CD4-positive, alpha-beta T cell treated with Interleukin-21 for 1 hour (primary cell): ENCODE measurements at places on chromosomes 7 and 10.

- no peak for DNase-seq
Observed at GRCh38 chr7:89618274-89618673, 536.0 kb upstream of the STEAP1 start.

- DNase-seq: no peak
Observed at GRCh38 chr10:36345807-36346206, 703.7 kb upstream of the FZD8 start.

DNA sequence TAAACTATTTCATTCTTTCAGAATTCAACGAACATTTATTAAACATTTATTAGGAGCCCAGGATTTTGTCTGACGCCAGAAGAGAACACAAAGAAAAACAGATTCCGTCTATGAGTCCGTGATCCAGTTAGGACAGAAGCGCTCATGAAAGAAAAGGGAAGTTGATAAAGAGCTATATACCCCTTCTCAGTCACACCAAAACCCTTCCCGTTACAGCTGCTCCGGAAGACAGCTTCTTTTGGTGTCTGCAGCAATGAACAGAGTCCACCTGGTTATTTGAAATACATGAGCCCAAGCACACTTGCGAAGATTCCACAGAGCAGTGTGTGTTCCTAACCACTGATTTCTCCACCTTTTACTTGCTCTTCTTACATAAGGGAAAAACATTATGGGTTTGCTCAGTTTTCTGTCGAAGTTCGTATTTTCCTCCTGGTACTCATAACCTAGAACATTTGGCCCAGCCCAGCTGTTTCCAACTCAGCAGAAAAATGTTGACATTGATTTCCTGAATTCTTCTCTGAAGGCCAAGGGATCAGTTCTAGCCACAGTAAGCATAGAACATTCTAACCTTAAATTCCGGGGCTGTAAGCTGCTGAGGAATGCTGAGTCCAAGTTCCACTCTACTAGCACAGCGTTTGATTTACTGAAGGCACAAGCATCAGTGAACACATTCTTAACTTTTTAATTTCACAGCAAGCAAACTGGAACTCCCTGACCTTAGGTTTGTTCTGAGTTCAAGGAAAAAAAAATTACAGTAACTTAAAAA, 206.5 kb downstream of the SORCS1 start:
- no peak for DNase-seq

DNA sequence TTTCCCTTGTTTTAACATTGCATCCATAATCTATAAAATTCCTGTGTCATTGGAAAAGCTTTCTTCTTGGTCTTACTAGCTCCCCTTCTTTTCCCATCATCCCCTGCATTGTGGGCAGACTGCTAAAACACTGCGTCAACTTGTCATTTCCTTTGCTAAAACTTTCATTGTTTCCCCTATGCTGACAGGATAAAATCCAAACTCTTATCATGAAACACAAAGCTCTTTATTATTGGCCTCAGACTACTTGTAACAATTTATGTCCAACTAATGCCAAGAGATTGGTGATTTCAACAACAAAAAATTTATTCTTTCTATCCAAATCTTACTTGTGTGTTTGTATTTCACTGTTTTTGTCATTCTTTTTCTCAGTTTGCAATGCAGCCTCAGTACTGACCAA, 339.1 kb downstream of the HGF start:
- DNase-seq: no peak

DNA sequence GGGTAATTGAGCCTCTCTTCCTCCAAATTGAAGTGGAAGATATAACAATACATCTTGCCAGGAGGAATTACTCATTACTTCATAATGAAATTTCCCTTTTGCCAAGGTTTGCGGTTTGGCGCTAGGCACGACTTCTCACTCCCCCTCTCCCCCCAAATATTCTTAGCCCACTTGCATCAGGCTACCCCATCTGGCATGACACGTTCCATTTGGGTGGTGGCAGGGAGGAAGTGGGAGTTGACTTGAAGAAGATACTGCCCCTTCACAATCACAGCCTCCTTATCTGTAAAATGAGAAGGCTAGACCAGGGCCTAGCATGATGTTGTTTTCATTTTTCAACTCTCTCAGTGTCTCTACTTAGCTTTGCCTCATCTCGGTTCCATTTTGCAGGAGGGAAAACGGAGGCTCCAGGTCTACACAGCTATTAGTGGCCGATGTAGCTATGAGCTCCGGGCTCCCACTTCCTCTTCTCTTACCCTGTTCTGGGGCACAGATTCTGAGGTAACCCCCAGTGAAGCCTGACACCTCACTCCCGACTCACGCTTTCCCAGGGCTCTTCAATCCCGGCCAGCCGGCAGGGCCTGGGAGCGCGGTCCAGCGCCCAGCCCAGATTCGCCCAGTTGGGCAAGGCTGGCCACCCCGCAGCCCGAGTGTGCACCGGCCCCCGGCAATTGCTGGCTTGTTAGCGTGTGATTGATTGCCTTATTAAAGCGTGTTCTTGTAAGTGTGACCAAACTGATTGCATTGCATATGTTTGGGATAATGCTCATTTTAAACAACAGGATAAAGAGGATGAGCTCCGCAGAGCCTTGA, 6.5 kb downstream of the EVX1 start:
- no peak for DNase-seq

- DNase-seq: no peak
Observed at GRCh38 chr7:13687500-13687899, 302.0 kb downstream of the ETV1 start.

GRCh38 chr7:78677391-78677790, 776.1 kb downstream of the MAGI2 start:
- no peak for DNase-seq

- DNase-seq: peak; percentile 22
Observed at GRCh38 chr7:129144834-129145668, 544 bp downstream of the TSPAN33 start.

DNA sequence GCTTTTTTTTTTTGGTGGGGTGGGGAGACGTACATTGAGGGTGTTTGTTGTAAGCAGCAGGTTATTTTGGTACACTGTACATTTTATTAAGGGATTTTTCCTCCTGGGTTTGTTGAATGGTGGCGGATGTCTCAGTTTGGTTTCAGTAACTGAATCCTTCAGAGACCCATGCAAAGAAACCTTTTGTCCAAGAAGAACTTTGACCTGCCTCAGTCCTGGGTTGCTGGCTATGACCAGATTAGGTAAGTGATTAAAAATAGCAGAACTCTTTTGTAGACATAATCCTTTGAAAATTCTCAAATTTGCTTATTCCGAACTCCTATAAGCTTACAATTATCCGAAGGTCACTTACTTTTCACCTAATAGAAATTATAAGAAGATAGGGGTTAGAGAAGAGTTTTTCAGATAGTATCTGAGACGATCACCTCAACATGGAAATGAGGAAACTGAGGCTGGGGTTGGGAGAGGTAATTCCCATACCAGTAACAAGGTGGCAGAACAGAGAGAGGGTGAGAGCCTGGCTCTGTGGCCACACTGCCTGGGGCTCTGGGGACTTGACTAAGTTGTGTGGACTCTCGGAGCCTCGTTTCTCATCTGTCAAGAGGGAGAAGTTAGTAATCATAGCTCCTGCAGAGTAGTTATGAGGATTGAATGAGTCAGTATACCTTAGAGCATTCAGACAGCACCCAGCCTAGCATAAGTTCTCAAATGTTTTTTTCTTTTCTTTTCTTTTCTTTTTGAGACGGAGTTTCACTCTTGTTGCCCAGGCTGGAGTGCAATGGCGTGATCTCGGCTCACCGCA, 87.4 kb downstream of the CCNY start:
- no peak for DNase-seq

DNA sequence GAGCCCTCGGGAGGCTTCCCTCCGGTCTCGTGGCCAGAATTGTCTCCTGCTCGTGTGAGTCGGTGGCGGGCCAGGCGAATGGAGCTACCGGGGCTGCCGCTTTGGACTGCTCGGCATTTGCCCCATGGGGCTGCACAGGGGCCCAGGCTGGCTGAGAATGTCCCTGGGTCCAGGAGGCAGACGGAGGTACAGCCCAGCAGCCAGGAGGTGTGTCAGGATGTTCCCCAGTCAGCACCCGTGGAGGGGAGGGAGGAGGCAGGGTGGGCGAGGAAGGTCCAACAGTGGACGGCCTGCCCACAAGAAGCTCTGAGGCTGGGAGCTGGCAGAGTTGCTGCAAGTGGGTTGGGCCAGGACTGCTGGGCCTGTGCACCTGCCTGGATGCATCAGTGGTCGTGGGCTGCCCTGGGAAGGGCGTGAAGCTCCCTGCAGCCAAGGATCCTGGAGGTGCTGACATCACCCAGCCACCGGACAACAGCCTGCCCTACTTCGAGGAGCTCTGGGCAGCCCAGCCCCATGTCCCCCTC, 46.4 kb downstream of the PDGFA start:
- no peak for DNase-seq

- no peak for DNase-seq
Observed at GRCh38 chr10:4101918-4102654, 317.1 kb upstream of the KLF6 start.

DNA sequence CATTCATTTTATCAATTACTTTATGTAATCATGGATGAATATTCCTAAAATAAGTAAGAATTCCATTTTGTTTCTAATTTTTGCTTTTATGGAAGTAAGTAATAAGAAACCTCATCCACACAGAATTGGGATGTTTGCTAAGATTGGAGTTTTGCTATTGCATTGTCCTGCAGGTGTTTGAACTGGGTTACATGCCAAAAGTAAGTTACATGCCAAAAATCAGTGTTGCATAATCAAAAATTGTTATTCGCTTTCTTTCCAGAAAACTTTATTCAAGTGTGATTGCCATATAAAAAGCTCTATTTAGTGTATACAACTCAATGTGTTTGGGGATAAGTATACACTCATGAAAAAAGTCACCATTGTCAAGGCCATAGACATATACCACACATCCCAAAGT, 346.7 kb upstream of the PLXDC2 start:
- no peak for DNase-seq

- DNase-seq: peak; percentile 63
Observed at GRCh38 chr7:1532456-1533254, 2.2 kb downstream of the MAFK start.

- peak; percentile 52 for DNase-seq
Observed at GRCh38 chr10:50512743-50513416, 110.9 kb downstream of the SGMS1 start.

GRCh38 chr10:113517901-113518260, 35.0 kb upstream of the HABP2 start:
- DNase-seq: no peak

DNA sequence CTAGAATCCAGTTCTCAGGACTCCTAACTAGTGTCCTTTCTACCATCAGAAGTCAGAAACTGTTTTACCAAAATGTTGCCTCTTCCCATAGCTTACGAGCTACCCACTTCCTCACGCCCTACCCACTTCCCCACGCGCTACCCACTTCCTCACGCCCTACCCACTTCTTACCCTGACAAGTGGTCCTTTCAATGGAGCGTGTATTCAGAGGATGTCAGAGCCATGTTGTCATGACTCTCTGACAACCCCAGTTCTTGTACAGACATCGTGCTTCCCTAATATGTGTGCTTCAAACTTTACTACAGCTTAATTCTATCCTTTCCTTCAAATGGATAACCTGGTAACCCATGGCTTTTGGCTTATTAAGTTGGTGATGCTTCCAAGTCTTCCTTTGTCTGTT, 84.8 kb upstream of the PHF14 start:
- peak; percentile 22 for DNase-seq

- DNase-seq: no peak
Observed at GRCh38 chr7:129385116-129385515, 49.1 kb upstream of the STRIP2 start.
